Activated CD8-positive, alpha-beta memory T cell treated with anti-CD3 and anti-CD28 coated beads, Interleukin-2, amount 10 ng/mL, durations not matched to agents 7 days and 5 days (primary cell): ENCODE measurements at places on chromosomes 11 and 22. TPM values are rescaled to one million over a fixed set of nuclear protein-coding genes. Genes with fewer than 3 reads are reported as not detected.

Gene SYT8
- not detected for total RNA-seq

Gene PTH
- total RNA-seq: not detected

Gene MS4A3
- not detected for total RNA-seq

Gene SPA17
- total RNA-seq: 2.4 TPM

Gene KIF18A
- total RNA-seq: 35.5 TPM

Gene PRSS23
- 0.85 TPM for total RNA-seq

Gene C1QTNF6
- 6.7 TPM for total RNA-seq

Gene OR4C12
- not detected for total RNA-seq

Gene DDX25
- 0.50 TPM for total RNA-seq

Gene ACTN3
- total RNA-seq: not detected

Gene RAB39A
- total RNA-seq: 0.59 TPM

Gene OR8G1
- not detected for total RNA-seq

Gene ELF5
- total RNA-seq: not detected

Gene TRIM49
- total RNA-seq: not detected

Gene TRIM68
- total RNA-seq: 15.9 TPM

Gene MCHR1
- total RNA-seq: not detected

Gene PGA5
- total RNA-seq: not detected
